ENCODE measurements at places on chromosomes 5 and 9. TPM values are rescaled to one million over a fixed set of nuclear protein-coding genes. Genes with fewer than 3 reads are reported as not detected.
A peak's percentile ranks its signal among the peaks of the same experiment; 100 is the strongest.

- DNase-seq: peak; percentile 51
Observed at GRCh38 chr9:121992571-121993212, 100.4 kb downstream of the TTLL11 start.

NOL8 gene
- 17.6 TPM for total RNA-seq

PKN3 gene
- total RNA-seq: 7.5 TPM

ARHGEF37 gene
- 15.7 TPM for total RNA-seq

GRCh38 chr5:180376511-180376910 is 23.4 kb upstream of the GFPT2 start:
- no peak for DNase-seq

GRCh38 chr9:126526218-126527108 is 87.3 kb upstream of the LMX1B start:
- DNase-seq: no peak

GRCh38 chr5:173299820-173300219 is 28.4 kb downstream of the STC2 start:
- DNase-seq: no peak

DNA sequence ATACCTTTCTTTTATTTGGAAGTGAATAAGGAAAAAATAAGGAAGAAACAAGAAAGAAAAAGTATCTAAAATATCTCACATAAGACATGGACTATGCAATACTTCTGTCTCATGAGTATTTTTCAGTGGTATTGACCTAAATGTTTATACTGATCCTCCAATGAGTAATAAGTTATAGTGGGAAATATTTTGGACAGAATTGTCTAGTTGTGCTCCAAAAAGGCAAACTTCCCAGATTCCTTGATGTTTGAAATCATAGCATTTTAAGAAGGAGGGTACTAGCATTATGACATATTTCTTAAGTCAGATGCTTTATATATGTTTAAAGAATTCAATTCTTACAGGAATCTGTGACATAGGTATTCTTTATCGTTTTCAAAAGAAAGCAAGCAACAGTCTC is 34.5 kb upstream of the BASP1 start:
- no peak for DNase-seq

TPPP gene
- 1.7 TPM for total RNA-seq
